ENCODE measurements at places on chromosomes 4 and X. TPM values are rescaled to one million over a fixed set of nuclear protein-coding genes. Genes with fewer than 3 reads are reported as not detected.

PAGE5 gene
- polyA plus RNA-seq, result not detected

ATP8A1 gene
- 0.05 TPM for polyA plus RNA-seq

DNA sequence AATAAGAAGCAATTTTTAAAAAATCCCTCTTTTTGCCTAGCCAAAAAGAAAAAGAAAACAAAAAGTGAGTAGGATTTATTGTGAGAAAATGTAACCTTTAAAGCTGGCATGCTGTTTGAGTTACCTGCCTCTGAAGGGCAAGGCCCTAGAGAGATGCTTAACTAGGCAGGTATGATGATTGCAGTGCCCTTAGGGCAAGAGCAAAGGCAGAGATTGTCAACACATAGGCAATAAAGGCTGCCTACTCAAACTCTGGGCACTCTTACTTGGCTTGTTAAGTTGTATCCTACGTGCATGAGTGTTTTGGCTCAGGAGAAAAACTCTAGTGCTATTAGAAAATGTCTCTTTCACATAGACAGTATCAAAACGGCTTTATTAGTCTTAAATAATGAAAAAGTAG, 306.0 kb downstream of the RPA4 start:
- no peak for DNase-seq

CWH43 gene
- polyA plus RNA-seq, result 10.9 TPM

SATL1 gene
- polyA plus RNA-seq, result 0.18 TPM
